ENCODE measurements at places on chromosomes 16 and 17.

- DNase-seq = no peak
Observed at GRCh38 chr16:49698453-49698815, 157.5 kb downstream of the ZNF423 start.

DNA sequence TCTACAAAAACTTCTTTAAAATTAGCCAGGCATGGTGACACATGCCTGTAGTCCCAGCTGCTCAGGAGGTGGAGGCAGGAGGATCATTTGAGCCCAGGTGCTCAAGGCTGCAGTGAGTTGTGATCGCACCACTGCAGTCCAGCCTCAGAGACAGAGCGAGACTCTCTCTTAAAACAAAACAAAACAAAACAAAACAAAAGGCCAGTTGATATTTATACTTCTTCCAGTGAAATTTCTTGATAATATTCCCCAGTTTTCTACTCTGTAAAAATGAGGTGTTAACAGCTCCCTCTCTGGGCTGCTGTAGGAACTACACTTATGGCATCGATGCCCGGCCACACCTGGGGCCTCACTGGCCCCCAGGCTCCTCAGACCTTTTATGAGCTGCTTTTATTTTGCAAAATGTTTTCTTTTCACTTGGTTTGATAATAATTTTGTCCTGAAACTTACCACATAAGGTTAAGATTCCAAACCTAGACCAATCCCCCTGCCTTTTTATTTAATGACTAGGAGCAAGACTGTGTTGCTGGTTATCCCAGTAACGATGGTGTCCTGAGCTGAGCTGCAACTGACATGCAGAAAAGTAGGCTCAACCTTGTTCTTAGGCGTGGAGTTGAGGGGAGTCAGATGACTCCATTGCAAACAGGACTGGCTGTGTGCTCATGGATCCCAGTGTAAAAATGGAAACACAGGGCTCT lies 17.6 kb downstream of the MAPK8IP3 start:
- peak; percentile 52 for DNase-seq

DNA sequence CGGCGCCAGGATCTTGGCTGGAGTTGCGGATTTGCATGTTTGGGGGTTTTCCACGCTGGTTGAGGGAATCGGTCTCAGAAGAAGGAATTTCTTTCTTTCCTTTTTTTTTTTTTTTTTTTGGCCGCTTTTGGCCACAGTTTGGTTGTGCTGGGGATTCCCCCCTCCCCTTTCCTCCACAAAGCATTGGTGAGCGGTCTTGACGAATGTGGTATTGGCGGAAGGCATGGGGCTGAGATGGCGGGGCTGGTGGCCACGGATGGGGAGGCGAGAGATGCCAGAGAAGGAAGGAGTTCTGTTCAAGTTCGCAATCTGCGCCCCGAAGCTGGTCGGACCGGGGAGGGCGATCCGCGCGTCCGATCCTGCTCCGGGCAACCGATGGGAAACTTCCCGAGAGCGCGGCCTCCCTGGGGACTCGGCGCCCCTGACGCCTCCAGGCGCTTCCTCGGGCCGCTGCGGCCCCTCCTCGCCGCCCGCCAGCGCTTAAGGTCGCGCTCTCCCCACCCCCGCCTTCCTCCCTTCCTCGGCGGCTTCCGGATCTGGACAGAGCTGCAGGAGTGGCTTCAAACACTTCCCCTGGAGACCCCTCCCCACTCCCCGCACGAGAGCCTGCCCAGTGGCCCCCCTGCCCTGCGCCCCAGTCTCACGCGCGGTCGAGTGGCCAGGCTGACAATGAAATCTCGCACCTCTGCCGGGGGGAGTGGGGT lies 43.2 kb downstream of the RAI1 start:
- peak; percentile 76 for DNase-seq

- DNase-seq = no peak
Observed at GRCh38 chr17:3914312-3914670, 2.0 kb downstream of the P2RX1 start.

DNA sequence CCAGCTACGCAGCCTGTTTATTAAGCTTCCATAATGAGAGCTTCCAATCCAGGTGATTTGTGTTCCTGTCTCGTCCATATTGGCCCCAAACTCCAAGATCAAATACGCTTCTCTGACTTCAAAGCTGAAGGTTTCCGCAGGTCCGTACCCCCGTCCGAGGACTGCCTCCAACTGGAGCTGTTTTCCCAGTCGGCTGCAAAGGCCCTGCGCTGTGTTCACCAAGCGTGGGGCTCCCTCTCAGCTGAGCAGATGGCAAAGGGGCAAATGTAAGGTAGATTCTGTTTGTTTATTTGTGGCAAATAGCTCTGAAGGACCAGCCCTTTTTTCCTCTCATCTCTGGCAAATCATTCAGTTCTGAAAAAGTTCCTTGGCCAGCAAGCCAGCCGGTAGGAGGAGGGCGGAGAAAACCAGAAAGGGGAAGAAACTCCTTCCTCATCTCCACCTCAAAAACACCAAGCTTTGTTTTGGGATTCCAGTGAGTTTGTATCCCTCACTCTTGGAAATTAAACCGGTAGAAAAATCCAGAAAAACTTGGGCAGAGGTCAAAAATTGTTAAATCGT lies 35.2 kb downstream of the NXN start:
- no peak for DNase-seq

DNA sequence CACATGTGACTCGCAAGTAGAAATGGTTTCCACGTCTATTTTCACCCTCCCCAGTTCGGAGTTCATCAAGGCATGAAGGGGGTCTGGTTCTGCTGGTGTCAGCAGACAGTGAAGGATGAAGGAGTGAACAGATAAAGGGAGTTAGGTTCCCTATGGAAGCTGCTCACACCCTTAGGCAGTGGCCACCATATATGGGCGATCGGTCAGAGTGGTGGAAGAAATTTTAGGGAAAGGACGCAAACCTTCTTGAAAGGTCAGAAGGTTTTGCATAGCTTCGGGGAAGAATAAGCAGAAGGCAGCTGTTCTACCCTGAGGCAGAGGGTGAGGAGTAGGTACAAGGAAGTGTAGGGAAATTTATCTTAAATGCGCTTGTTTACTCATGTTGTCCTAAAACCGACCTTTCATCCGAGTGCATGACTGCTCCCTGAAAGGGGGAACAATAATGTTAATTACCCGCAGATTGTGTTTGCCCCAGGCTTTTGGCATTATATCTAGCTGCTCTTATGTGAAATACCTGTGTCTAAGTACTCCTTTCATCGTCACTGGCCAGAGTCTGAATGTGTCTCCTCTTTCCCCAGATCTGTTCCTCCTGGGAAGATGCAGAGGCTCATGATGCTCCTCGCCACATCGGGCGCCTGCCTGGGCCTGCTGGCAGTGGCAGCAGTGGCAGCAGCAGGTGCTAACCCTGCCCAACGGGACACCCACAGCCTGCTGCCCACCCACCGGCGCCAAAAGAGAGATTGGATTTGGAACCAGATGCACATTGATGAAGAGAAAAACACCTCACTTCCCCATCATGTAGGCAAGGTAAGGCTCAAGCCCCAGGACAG lies 12.5 kb downstream of the CDH5 start:
- no peak for DNase-seq

- DNase-seq = no peak
Observed at GRCh38 chr16:81630635-81631031, 148.5 kb upstream of the PLCG2 start.

GRCh38 chr17:68033636-68034451 lies 1.7 kb upstream of the KPNA2 start:
- DNase-seq = peak; percentile 49

DNA sequence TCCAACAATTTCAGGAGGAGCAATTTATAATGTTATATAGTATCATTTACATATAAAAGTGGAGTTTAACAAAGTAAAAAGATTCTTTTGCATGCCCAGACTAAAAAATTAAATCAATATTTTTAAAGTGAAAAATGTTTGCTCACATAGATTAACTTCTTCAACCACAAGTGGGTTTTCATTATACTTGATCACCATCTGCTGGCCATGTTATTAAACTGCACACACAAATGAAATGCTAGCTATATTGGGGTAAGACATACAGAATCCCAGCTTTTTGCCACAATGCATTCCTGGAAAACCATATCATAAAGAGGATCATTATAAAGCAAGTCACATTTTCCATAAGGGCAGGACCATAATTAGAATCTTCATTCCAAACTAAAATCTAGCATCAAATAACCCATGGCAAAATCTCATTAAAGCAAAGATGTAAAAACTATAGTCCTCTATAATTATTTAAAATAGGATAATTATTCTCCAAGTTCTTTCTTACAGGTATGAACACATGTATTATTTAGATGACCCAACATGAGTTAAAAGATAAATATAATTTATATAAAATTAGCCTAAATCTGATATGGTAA lies 26.3 kb downstream of the CEP112 start:
- peak; percentile 76 for DNase-seq

GRCh38 chr17:81656835-81657234 lies 493 bp upstream of the PDE6G start:
- DNase-seq = peak; percentile 68

GRCh38 chr17:2705263-2705662 lies 6.3 kb downstream of the CLUH start:
- DNase-seq = no peak

All from lung microvascular endothelial cell (primary cell).